ENCODE measurements at places on chromosomes 11 and 22. TPM values are rescaled to one million over a fixed set of nuclear protein-coding genes. Genes with fewer than 3 reads are reported as not detected.

Gene CCDC88B
- 52.2 TPM for total RNA-seq

Gene CASP5
- total RNA-seq, result 47.3 TPM

Gene SORL1
- total RNA-seq, result 66.1 TPM

Gene GGTLC2
- total RNA-seq, result not detected

Gene MEI1
- 1.8 TPM for total RNA-seq

Gene CCDC73
- not detected for total RNA-seq

Gene RBFOX2
- 60.2 TPM for total RNA-seq

DNA sequence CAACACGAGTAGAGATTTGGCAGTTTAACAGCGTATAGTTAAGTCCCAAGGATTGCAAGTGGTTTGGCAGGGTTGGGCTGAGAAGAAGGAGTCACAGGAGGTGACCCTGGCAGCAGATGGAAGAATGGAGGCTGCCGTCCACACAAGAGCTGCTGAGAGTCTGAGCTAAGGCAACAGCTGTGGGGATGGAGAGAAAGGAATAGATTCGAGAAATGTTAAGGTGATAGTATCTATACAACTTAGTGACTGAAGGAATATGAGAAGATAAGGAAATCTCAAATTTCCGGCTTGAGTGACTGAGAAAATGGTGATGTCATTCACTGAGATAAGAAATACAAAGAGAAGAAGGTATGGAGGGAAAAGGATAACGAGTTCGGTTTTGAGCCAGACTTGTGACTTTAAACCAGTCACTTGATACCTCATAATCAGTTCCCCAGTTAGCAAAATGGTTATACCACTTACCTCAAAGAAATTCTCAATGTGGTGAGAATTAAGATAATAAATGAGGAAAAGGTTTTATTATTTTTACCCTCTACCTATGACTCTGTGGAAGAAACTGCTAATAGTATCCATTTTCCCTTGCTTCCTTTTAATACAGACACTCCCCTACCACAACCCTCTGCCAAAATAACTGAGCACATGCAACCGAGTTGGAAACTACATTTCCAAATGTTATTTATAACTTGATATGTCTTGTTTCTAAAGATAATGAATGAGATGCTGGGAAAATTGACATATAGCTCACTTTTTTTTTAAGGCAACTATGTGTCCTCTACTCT, 30.7 kb downstream of the FAM168A start:
- no peak for DNase-seq
- no peak overlapping the region for H3K27ac ChIP-seq
- no peaks in the 10 kb centered on the region for H3K4me1 ChIP-seq
- H3K36me3 ChIP-seq, result no peaks in the 10 kb centered on the region

- no peaks in the 10 kb centered on the region for H3K27me3 ChIP-seq
- H3K4me1 ChIP-seq, result no peaks in the 10 kb centered on the region
- no peaks in the 10 kb centered on the region for H3K36me3 ChIP-seq
- no peak for DNase-seq
Measured at GRCh38 chr11:68508425-68508824, 47.9 kb downstream of the PPP6R3 start.

DNA sequence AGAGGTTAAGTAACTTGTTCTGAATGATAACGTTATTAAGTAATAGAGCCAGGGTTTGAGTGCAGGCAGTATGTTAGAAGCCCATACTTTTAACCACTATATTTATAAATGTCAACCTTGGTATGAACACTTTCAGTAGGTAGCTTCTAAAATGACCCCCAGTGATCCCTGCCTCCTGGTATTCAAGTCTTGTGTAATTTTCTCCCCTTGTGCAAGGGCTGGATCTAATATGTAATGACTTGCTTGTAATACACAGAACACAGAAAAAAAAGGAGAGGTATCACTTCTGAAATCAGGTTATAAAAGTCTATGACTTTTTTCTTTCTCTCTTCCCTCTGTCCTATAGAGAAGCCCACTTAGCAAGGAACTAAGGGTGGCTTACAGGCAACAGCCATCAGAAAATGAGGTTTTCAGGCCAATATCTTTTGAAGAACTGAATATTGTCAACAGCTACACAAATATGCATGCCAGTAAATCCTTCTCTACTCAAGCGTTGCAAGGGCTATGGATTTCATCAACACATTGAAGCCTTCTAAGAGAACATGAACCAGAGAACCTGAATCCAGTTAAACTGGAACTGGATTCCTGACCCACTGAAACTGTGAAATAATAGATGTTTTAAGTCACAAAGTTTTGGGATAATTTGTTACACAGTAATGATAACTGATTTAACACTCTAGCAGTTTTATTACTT, 712.3 kb downstream of the METTL15 start:
- no peaks in the 10 kb centered on the region for H3K4me1 ChIP-seq
- no peaks in the 10 kb centered on the region for H3K27me3 ChIP-seq
- DNase-seq, result no peak
- no peak overlapping the region for H3K4me3 ChIP-seq
- H3K27ac ChIP-seq, result no peak overlapping the region

GRCh38 chr11:46392421-46393230, 1.1 kb upstream of the CHRM4 start:
- peaks cover 51% of the 10 kb centered on the region for H3K27me3 ChIP-seq
- peak overlapping the region; percentile 40 for H3K4me3 ChIP-seq
- no peak overlapping the region for H3K27ac ChIP-seq
- no peaks in the 10 kb centered on the region for H3K36me3 ChIP-seq
- DNase-seq, result peak; percentile 85

DNA sequence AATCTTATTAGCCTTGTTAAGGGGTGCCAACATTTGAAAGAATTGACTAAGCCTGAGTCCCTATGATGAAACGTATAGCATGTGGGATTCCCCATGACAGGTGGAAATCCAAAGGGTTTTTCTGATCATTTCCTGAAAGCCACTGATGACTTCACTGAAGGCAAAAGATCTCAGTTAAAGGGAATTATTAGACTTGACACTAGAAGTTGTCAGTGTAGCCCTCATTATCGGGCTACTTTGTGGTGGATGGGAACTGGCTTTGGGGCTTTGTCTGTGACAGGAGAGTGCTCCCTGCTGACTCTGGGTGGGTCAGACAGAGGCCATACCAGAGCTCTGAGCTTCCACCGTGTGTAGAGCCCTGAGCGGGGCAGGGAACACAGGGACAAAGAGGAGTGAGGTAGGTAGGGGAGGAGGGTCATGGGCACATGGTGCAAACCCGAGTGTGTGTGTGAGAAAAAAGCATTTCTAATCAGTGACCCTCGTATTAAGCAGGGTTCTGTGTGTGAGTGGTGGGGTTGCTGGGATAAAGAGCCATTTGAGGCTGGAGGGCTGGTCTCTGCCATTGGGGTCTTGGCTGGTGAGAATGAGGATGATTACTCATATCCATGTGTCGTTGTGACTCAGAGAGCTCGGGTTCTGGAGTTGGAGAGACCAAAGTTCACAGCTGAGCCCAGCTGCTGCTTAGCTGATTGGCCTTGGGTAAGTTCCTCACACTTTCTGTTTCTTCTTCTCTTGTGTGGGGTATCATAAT, 101.1 kb downstream of the GRIK4 start:
- DNase-seq, result peak; percentile 53
- no peaks in the 10 kb centered on the region for H3K36me3 ChIP-seq
- no peaks in the 10 kb centered on the region for H3K27me3 ChIP-seq
- peaks cover 3% of the 10 kb centered on the region for H3K4me1 ChIP-seq
- H3K27ac ChIP-seq, result no peak overlapping the region
- no peak overlapping the region for H3K4me3 ChIP-seq

GRCh38 chr22:19837915-19838314, 16.8 kb downstream of the GNB1L start:
- no peak overlapping the region for H3K27ac ChIP-seq
- H3K4me1 ChIP-seq, result no peaks in the 10 kb centered on the region
- no peak overlapping the region for H3K4me3 ChIP-seq
- no peak for DNase-seq
- H3K36me3 ChIP-seq, result no peaks in the 10 kb centered on the region
- no peaks in the 10 kb centered on the region for H3K27me3 ChIP-seq
